ENCODE measurements at places on chromosomes 16 and 17.

- DNase-seq: no peak
Measured at GRCh38 chr16:78755751-78756661, 656.6 kb downstream of the WWOX start.

DNA sequence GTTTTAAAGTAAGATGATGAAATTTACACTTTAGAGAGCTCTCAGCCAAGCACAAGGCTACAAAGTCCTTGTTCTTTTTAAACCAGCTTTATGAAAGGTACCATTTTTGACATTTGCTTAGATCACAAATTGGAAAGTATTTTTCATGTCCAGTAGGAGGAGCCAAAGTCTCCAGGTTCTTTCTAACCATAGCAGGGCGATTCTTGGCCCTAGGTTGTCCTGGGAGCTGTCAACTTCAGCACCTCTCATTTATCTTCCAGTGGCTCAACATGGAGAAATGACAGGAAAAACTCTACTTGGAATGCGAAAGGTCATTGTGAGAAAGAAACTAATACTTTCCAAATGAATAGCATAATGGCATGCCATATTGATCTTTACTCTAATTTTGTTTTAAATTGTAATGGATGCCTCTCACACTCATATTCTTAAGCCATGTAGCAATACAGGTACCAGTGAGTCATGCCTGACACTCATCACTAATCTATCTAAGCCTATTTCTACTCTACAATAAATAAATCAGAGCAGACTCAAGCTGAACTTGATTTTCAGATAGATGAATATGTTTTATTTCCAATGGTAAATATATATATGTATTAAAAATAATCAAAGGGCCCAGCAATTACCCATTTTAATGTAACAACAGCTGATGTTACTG, 919.1 kb upstream of the EEF2KMT start:
- no peak for DNase-seq

DNA sequence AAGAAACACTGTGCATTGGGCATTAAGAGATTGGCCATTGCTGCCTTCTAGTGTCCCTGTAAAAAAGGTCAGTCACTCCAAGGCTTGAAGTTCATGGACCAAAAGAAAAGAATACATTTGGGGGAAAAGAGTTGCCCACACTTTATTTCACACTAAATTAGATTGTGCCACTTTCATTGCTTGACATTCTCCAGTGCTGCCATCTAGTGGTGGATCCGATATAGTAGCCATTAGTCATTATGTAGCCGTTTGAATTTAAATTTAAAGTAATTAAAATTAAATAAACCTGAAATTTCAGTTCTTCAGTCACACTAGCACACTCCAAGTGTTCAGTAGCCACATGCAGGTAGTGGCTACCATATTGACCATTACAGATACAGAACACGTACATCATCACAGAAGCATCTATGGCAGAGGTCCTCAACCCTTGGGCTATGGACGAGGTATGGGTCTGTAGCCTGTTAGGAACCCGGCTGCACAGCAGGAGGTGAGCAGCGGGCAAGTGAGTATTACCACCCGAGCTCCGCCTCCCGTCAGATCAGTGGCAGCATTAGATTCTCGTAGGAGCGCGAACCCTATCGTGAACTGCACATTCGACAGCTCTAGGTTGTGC, 21.9 kb upstream of the CDH5 start:
- no peak for DNase-seq

DNA sequence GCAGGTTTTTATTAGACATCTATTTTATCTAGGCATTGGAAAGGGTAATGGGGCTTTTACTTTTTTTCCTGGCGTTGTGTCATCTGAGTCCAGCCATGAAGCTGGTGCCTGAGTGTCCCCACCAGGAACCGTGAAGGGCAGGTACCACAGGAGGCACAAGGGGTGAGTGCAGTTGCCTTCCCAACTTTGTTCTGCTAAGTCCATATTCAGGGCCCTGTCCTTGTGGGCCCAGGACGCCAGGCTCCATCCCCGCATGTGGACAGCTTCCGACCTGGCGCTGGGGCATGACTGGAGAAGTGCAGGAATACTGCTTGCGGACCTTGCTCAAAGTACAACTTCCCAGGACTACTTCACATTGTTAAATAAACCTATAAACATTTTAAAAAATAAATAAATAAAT, 60.6 kb downstream of the KPNA2 start:
- no peak for DNase-seq

- no peak for DNase-seq
Measured at GRCh38 chr16:88461331-88462269, 8.5 kb downstream of the ZFPM1 start.

DNA sequence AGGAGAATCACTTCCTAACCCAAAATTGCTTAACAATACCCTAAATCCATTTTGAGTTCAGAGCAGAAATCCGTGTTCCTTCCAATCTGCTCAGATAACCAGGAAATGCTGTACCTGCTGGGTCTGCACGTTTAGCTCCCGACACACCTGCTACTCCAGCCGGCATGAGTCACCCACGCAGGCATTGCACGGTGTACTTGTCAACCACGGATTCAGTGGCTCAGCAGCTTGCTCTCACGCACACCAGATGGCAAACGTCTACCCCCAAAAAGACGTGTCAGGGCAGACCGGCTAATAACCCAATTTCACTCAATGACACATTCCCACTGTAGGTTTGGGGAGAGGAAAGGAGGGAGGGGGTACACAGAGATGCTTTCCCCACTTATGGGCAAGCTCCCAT, 468.1 kb downstream of the SOX9 start:
- DNase-seq: no peak

DNA sequence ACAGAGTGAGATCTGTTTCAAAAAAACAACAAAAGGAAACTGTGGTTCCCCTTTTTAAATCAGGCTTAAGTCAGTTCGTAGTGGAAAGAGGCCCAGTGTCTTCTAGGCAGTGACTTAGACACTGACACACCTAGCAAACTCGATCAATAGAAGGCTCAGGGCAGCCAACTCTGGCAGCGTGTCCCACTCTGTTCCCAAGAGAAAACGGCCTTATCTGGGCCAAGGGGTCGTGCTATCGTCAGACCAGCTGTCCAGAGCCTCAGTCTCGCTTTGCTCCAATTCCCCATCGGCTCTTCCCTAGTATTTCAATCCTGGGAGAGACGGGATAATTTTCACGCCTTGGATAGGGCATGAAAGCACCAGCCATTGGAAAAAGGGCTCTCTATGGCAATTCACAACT, 72.9 kb downstream of the SLC5A11 start:
- DNase-seq: no peak

DNA sequence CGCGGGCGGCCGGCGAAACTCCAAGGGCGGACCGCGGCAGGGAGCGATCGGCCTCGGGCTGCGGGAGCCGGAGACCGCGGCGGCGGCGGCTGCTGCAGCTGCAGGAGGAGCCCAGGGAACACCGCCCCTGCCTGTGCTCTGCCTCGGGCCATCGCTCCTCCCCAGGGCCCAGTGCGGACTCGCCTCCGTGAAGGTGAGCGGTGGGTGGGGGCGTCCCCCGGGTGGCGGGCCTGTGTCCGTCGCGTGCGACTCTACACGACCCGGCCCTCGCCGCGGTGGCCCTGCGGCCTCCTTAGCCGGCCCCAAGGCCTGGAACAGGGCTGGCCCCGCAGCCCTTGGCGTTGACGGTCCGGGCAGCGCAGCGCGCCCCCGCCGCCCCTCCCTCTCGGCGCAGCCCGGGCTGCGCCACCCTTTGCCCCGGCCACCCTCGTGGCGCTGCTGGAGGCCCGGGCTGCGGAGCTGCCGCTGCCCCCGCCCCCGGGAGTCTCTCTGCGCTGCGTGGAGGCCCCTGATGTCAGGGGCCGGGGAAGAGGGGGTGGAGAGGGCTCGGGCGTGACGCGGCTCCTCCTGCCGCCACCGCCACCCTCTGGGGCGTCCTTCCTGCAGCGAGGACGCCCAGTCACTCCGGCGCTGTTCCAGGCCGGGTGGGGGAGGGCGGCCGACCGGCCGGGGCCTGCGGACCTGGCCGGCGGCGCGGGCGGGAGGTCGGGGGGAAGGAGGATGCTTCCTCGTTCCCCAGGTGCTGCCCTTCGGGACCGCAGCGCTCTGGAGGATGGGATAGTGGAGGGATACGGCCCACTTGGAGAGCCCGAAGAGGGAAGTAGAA, 485 bp downstream of the DYNLL2 start:
- peak; percentile 71 for DNase-seq

GRCh38 chr17:33522623-33523022, 229.5 kb upstream of the ASIC2 start:
- no peak for DNase-seq

- no peak for DNase-seq
Measured at GRCh38 chr17:21370430-21370829, 5.7 kb upstream of the KCNJ12 start.

GRCh38 chr16:59740858-59741257, 1006.7 kb upstream of the GOT2 start:
- no peak for DNase-seq

Data from stimulated activated CD4-positive, alpha-beta T cell treated with anti-CD3 and anti-CD28 coated beads, Interleukin-4, amount 100 ng/mL, for 1 hour (primary cell).